ENCODE measurements at places on chromosomes 3 and 15. TPM values are rescaled to one million over a fixed set of nuclear protein-coding genes. Genes with fewer than 3 reads are reported as not detected.

Gene CYP11A1
- total RNA-seq = 0.16 TPM

- no peak overlapping the region for H3K27ac ChIP-seq
- H3K27me3 ChIP-seq = no peaks in the 10 kb centered on the region
- H3K36me3 ChIP-seq = no peaks in the 10 kb centered on the region
- H3K4me3 ChIP-seq = no peak overlapping the region
- DNase-seq = no peak
These were observed 89.7 kb upstream of the SLC4A7 start for GRCh38 chr3:27573780-27574437.

- no peaks in the 10 kb centered on the region for H3K4me1 ChIP-seq
- no peak for DNase-seq
- no peaks in the 10 kb centered on the region for H3K36me3 ChIP-seq
- no peak overlapping the region for H3K4me3 ChIP-seq
These were observed 238.1 kb upstream of the STT3B start for GRCh38 chr3:31294430-31295149.

GRCh38 chr3:72345980-72346379 is 502.3 kb downstream of the SHQ1 start:
- no peak overlapping the region for H3K4me3 ChIP-seq
- no peaks in the 10 kb centered on the region for H3K27me3 ChIP-seq
- no peak for DNase-seq
- H3K27ac ChIP-seq = no peak overlapping the region
- peaks cover 6% of the 10 kb centered on the region for H3K4me1 ChIP-seq
- H3K36me3 ChIP-seq = no peaks in the 10 kb centered on the region

- no peaks in the 10 kb centered on the region for H3K4me1 ChIP-seq
- no peak overlapping the region for H3K27ac ChIP-seq
- H3K27me3 ChIP-seq = no peaks in the 10 kb centered on the region
- peak; percentile 31 for DNase-seq
- peaks cover 13% of the 10 kb centered on the region for H3K36me3 ChIP-seq
- no peak overlapping the region for H3K4me3 ChIP-seq
These were observed 44.0 kb downstream of the XXYLT1 start for GRCh38 chr3:195226900-195227447.

- no peak overlapping the region for H3K27ac ChIP-seq
- no peak overlapping the region for H3K4me3 ChIP-seq
- H3K4me1 ChIP-seq = peaks cover 5% of the 10 kb centered on the region
- no peaks in the 10 kb centered on the region for H3K27me3 ChIP-seq
These were observed 71.7 kb upstream of the ABHD2 start for GRCh38 chr15:89016549-89017041.

Gene CHRNA3
- total RNA-seq = not detected

Gene SAMMSON
- 1.3 TPM for total RNA-seq

DNA sequence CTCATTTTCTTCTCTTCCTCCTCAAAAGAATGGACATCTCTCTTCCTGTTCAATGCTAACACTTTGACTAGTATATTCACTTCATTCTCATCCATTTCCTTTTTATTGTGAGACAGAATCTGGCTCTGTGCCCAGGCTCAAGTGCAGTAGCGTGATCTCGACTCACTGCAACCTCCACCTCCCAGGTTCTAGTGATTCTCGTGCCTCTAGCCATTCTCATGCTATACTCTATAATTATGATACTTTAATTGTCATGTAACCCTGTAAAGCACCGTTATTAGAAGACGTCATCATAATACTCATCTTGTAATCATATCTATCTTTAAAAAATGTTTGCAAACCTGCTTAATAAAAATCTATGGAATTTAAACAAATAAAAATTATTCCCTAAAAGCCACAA is 107.0 kb downstream of the SHOX2 start:
- H3K27ac ChIP-seq = no peak overlapping the region
- no peaks in the 10 kb centered on the region for H3K27me3 ChIP-seq
- H3K36me3 ChIP-seq = no peaks in the 10 kb centered on the region

- no peaks in the 10 kb centered on the region for H3K4me1 ChIP-seq
- no peaks in the 10 kb centered on the region for H3K36me3 ChIP-seq
- no peak overlapping the region for H3K27ac ChIP-seq
- H3K4me3 ChIP-seq = no peak overlapping the region
These were observed 90.0 kb downstream of the MSL2 start for GRCh38 chr3:136106101-136106500.

Gene ISLR
- total RNA-seq = not detected

DNA sequence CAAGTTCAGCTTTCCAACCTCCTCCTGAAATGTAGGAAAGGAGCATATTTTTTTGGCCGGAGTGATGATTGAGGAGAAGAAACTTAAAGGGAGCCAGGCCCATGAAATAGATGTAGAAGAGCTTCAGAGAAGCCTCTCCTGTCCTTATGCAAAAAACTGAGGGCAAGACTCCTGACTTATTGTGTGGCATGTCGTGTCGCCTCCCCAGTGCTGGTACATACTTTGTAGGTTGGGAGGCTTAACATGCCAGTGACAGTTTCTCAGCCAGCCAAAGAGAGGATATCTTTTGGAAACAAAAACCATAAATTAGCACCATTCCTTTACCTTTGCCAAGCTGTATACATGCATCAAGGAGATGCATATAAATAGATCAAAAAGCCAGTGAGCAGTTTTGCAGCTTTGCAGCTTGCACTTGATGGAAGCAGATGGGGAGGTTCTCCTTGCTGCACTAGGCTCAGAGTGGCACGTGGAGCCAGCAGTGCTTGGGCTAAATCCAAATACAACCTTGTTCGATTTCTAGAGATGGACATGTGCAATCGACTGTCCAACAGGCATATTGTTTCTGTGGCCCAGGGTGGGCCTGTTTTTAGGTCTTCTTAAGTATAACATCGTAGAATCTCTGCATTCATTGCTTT is 10.2 kb downstream of the SLCO3A1 start:
- H3K4me3 ChIP-seq = no peak overlapping the region
- H3K36me3 ChIP-seq = no peaks in the 10 kb centered on the region
- DNase-seq = no peak

- no peaks in the 10 kb centered on the region for H3K4me1 ChIP-seq
- no peaks in the 10 kb centered on the region for H3K36me3 ChIP-seq
- H3K27me3 ChIP-seq = no peaks in the 10 kb centered on the region
- no peak for DNase-seq
These were observed 158.2 kb downstream of the P3H2 start for GRCh38 chr3:189962466-189962865.

Gene ROBO1
- 0.22 TPM for total RNA-seq

GRCh38 chr15:71079208-71080044 is 35.8 kb upstream of the THSD4 start:
- H3K4me1 ChIP-seq = no peaks in the 10 kb centered on the region
- DNase-seq = no peak
- no peaks in the 10 kb centered on the region for H3K27me3 ChIP-seq
- H3K27ac ChIP-seq = no peak overlapping the region

GRCh38 chr15:37014566-37014965 is 85.8 kb downstream of the MEIS2 start:
- H3K27ac ChIP-seq = no peak overlapping the region
- no peaks in the 10 kb centered on the region for H3K4me1 ChIP-seq
- no peak overlapping the region for H3K4me3 ChIP-seq
- H3K36me3 ChIP-seq = peaks cover 21% of the 10 kb centered on the region

DNA sequence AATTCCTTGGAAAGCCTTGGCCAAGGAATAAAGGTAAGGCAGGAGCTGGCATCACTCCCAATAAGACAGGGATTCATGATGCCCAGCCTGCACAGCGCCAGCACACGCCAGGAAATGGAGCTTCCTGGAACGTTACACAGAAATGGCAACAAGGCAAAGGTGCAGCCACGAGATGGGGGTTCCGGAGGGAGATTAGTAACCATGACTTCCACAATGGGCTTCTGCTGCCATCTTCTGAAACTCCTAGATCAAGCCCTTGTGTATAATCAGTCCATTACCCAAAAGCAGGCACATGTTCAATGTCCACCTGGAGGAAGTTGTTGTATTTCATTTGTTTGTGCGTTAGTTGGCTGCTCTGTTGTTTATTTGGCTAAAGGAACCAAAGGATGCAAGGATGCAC is 131.2 kb upstream of the TRIM42 start:
- no peaks in the 10 kb centered on the region for H3K4me1 ChIP-seq
- H3K36me3 ChIP-seq = no peaks in the 10 kb centered on the region
- DNase-seq = no peak

DNA sequence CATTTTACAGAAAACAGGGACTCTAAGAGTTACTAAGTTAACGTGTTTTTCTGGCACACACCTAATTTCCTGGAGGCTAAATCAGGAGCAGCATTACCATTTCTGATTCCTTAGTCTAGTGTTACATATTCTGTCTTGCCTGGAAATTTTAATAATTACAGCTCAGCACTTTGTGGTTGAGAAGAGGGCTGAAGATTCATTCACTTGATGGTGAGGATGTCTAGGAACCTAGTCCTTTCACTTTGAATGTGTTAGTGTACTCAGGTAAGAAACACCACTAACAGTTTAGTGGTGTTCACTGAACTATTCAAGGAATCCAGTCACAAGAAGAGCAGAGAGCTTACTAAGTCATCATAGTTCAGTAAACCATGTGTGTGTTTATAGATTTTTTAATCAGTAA is 102.8 kb downstream of the STT3B start:
- peaks cover 54% of the 10 kb centered on the region for H3K36me3 ChIP-seq
- no peaks in the 10 kb centered on the region for H3K4me1 ChIP-seq
- no peak overlapping the region for H3K27ac ChIP-seq
- no peaks in the 10 kb centered on the region for H3K27me3 ChIP-seq
- DNase-seq = no peak

Gene HCLS1
- total RNA-seq = 22.0 TPM

DNA sequence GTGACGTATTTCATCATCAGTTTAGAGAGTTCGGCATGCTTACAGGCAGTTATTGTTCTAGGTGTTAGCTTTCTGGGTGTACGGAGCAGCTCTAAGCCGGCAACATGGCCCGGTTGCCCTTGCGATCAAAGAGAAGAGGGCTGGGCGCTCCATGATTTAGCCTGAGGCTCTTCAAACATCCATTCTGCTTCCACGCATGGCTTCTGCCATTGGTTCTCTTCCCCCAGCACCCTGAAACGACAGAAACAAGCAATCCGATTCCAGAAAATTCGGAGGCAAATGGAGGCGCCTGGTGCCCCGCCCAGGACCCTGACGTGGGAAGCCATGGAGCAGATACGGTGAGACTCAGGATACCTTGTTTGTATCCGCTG is 574 bp downstream of the NGRN start:
- peak overlapping the region; percentile 64 for H3K4me3 ChIP-seq
- no peaks in the 10 kb centered on the region for H3K27me3 ChIP-seq
- H3K27ac ChIP-seq = peak overlapping the region; percentile 86
- DNase-seq = peak; percentile 64
- H3K4me1 ChIP-seq = peaks cover 18% of the 10 kb centered on the region

Gene SNTN
- not detected for total RNA-seq

DNA sequence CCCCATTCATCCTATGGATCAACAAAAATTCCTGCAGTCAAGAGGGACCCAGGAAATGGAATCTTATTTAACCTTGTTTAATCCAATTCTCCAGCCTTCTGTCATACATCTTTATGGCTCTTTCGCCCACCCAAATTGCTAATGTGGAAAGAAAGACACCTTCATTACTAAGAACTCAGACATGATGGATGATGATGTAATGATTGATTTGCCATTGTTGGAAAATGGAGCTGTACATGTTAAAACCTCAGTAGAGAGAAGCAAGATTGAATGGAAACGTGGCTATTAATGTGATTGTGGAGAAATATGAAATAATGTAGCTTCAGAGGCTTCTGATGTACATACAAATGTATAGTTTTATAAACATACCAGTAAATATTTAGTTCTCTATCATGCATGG is 15.7 kb upstream of the PTPRG start:
- DNase-seq = no peak
- no peak overlapping the region for H3K27ac ChIP-seq
- H3K36me3 ChIP-seq = no peaks in the 10 kb centered on the region
- H3K27me3 ChIP-seq = no peaks in the 10 kb centered on the region
- no peak overlapping the region for H3K4me3 ChIP-seq

GRCh38 chr3:191340966-191341365 is 10.6 kb upstream of the UTS2B start:
- no peak for DNase-seq
- no peak overlapping the region for H3K27ac ChIP-seq
- H3K36me3 ChIP-seq = no peaks in the 10 kb centered on the region
- H3K27me3 ChIP-seq = no peaks in the 10 kb centered on the region

DNA sequence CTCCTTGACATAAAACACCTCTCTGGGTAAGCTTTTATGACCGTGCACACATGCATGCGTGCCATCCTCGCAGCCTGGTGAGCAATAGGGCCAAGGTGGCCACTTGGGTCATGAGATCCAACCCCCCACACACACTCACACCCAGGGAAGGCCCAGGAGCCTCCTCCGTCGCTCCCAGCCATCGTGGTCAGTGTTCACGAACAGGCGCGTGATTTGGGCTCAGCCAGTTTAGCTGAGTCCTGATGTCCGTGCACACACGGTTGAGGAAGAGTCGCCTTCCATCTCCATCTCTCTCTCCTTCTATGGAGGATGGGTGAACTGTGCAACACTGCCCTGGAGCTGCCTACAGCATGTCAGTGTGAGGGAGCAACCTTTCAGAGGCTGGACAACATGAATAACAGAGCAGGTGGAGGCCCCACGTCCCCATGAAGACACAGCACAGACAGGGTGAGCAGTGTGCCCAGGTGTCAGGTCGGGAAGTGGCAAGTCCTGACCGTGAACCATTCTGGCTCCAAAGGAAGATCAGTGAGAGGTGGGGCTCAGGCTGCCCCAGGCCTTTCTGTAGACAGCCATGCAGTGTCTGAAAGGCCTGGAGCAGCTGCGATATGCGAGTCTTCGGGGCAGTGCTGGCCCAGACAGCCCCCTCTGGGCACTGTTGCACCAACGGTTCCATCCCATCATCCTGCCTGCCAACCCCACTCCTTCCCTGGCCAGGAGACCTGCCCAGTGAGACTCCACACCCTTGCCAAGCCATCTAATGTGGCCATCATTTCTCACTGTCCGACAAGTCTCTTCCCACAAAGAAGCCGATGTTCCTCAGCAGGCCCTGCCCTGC is 253.4 kb downstream of the OCA2 start:
- no peaks in the 10 kb centered on the region for H3K4me1 ChIP-seq
- H3K36me3 ChIP-seq = no peaks in the 10 kb centered on the region
- peaks cover 2% of the 10 kb centered on the region for H3K27me3 ChIP-seq
- no peak for DNase-seq
- no peak overlapping the region for H3K27ac ChIP-seq

DNA sequence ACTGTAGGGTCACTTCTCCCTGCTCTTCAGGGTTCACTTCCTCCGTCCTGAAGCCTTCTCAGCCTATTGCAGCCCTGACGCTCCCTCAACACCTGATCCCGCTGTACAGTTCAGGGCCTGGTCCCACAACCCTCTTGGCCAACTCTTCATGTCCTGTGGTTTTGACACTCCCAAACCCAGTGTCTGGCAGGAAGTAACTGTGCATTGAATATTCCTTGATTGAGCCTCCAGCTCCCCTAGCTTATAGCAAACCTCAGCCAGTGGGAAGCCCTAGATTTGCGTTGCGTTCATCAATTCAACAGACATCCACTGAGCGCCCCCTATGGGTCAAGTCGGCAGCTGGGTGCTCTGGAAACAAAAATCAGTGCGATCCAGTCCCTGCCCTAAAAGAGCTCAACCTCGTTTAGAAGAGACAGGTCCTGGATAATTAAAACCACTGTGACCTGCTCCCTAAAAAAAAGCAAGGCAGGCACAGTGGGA is 13.5 kb downstream of the UBAP1L start:
- H3K4me1 ChIP-seq = no peaks in the 10 kb centered on the region
- peak; percentile 68 for DNase-seq
- no peak overlapping the region for H3K27ac ChIP-seq
- H3K36me3 ChIP-seq = peaks cover 28% of the 10 kb centered on the region

Measured in K562 (cell line).